ENCODE measurements at places on chromosomes 11 and 22.
A peak's percentile ranks its signal among the peaks of the same experiment; 100 is the strongest.

DNA sequence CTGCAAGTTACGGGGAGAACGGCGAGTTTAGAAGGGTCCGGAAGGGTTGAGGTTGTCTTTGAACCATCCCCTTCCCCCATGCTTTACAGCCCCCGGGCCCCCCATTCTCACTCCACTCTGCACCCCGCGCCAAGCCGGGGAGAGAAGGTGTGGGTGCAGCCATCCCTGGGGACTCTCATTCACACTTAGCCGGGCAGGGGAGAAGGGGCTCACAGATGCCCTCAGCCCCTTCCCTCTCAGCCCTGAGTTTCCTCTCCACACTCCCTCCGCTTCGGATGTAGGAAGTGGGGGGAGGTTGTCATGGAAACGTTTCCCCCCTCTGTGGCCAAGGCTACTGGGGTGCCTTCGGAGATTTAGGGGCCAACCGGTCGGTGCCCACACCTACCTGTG is 334 bp downstream of the CADM1 start:
- no peak for DNase-seq

DNA sequence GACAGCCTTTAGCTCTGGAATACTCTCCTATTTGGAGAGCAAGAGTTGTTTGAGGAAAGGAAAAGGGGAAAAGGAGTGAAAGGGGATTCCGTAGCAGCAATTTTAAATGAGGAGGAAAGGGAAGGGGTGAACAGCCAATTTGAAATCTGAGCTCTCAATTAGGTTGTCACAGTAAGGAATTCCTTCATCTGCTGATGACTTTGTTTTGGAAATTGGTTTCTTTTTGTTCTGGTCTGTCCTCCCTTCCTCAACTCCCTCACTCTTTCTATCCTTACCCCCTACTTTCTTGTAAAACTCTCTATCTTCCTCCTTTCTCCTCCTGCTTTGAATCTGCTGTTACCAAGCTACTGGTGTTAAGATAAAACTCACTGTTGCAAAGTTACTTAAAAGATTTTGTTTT is 1155.6 kb downstream of the DLG2 start:
- no peak for DNase-seq

GRCh38 chr22:21047730-21048129 is 2.0 kb downstream of the LRRC74B start:
- DNase-seq: no peak

DNA sequence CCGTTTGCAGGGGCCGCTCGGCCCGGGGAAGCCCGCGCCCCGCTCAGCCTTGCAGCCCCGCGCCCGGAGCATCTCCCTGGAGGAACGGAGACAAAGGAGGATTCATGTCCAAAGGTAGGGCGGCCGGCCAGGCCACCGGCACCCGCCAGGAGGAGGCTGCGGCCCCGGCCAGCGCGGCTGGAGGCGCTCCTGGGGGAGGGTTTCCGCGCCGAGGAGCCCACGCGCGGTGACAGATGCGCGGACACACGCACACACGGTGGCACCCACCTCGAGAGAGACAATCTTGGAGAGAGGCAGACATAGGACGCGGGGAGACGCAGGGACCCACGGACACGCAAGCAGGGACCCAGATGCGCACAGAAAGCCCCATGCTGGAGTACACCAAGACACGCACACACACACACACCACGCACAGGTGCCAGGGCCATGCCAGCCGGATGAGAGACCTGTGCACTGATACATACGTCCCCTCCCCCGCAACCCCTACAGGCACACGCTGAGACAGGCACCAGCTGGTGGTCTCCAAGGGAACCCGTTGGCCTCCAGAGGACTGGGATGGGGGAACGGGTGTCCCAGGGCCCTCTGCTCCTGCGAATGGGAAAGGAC is 7.8 kb downstream of the SEPTIN3 start:
- no peak for DNase-seq

GRCh38 chr11:67584205-67584880 is 731 bp downstream of the GSTP1 start:
- DNase-seq: peak; percentile 57

DNA sequence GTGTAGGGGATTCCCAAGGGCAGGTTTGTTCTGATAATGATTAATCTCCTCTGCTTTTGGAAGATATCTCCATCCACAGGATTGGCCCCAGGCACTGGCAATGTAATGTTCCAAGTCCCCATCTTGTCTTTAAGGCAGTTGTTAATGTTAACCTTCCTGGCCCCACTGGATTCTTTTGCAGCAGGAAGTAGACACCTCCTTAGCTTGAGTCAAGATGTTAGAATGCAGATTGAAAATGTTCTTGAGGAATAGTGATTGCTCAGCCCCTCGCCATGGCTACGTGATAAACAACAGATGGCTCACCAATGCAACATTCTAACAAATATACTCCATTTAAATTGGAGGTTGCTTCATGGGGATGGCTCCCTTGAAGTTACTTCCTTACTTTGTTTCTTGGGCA is 7.3 kb downstream of the HEPHL1 start:
- peak; percentile 40 for DNase-seq

DNA sequence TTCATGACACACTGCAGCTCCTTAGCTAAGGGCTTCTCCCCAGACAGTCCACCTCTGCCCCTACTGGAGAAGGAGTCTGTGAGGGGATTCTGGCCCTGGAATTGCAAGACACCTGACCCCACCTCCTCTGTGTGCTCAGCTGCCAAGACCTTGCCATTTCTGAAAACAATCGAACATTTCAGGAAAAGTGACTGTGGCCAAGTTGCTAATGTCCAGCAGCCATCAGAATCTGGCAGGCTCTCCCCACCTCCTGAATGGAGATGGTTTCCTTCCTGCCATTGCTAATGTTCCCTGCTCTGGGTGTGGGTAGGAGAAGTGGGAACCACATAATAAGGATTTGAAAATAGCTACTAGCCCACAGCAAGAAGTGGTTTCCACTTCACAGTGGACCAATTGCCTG is 127.2 kb upstream of the ALX4 start:
- no peak for DNase-seq

DNA sequence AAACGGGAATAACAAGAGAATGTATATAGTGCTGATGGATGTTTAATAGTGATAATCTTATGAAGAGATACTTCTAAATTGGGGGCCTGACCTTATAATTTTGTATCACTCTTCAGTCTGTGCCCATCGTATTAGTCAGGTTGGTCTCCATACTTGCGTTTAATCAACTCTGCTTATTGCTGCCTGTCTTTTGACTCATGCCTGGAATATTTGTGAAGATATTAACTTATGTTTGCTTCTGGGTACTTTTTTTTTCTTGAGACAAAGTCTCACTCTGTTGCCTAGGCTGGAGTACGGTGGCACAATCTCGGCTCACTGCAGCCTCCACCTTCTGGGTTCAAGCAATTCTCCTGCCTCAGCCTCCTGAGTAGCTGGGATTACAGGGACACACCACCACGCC is 24.0 kb downstream of the TMEM135 start:
- no peak for DNase-seq

DNA sequence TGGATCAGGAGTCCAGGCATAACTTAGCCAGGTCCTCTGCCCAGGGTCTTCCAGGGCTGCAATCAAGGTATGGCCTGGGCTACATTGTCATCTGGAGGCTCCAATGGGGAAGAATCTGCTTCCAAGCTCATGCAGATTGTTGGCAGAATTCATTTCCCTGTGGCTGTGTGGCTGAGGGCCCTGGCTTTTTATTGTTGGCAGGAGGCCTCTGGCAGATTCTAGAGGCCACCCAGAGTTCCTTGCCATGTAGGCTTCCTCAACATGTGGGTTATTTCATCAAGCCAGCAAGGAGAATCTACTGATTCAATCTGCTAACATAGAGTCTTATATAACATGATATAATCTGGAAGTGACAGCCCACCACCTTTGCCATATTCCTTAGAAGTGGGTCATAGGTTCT is 16.4 kb upstream of the EP300 start:
- DNase-seq: no peak

- DNase-seq: no peak
These were observed 21.6 kb downstream of the APOL5 start for GRCh38 chr22:35739076-35739930.

GRCh38 chr22:46653596-46653995 is 33.4 kb downstream of the GRAMD4 start:
- DNase-seq: no peak

DNA sequence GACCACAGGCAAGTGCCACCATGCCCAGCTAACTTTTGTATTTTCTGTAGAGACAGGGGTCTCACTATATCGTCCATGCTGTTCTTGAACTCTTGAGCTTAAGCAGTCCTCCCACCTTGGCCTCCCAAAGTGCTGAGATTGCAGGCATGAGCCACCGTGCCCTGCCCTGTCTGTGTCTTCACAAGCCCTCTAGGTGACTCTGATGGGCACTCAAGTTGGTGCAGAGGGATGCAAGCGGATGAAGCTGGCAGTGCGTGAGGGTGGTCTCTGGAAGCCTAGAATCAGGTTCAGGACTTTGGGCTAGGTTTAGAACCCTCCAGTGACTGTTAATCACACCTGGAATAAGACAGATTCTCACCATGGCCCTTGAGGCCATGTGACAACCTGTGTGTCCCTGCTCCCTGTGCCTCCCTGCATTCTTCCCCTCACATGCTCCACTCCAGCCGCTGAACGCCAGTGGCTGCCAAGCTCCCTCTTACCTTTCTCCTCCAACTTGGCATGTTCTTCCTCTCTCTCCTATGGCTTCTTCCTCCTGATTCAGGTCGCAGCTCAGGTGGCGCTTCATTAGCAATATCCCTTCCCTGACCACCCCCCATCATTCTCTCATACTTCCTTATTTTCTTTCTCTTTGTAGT is 242.3 kb upstream of the TBCEL start:
- no peak for DNase-seq

DNA sequence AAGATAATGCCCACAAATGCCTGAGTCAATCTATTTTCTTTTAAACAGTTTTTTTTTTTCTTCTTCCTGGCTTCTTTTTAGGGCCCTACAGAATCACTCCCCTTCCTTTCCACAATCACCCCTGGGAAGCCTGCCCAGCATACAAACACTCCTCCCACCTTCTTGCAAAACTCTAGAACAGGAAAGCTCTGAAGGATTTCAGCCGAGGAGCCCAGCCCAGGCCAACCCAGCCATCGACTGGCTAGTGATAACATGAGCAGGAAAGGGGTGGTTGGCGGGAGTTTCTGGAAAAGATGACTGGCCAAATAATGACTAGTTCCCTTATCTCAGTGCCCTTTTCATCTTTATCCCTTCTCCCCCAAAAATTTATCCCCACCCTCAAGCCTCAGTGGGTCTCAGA is 68.2 kb downstream of the USP35 start:
- peak; percentile 81 for DNase-seq

GRCh38 chr11:117392001-117392690 is 64.5 kb downstream of the CEP164 start:
- no peak for DNase-seq

DNA sequence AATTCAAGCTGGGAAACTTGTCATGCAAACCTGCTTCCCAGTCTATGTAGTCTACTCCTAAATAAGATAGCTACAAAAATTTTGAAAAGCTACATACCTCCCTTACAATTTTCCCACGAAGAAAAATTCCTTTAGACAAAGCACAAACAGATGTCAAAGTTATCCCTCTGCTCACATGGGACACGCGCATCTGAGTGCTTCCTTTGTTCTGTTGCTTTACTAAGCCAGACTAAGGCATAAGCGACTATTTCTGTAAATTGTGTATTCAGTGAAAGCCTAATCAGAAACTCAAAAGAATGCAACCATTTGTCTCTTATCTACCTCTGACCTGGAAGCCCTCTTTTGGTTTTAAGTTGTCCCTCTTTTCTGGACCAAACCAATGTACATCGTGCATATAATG is 583.7 kb upstream of the B3GAT1 start:
- no peak for DNase-seq

- peak; percentile 28 for DNase-seq
These were observed 43.2 kb upstream of the CHKA start for GRCh38 chr11:68164437-68164836.

DNA sequence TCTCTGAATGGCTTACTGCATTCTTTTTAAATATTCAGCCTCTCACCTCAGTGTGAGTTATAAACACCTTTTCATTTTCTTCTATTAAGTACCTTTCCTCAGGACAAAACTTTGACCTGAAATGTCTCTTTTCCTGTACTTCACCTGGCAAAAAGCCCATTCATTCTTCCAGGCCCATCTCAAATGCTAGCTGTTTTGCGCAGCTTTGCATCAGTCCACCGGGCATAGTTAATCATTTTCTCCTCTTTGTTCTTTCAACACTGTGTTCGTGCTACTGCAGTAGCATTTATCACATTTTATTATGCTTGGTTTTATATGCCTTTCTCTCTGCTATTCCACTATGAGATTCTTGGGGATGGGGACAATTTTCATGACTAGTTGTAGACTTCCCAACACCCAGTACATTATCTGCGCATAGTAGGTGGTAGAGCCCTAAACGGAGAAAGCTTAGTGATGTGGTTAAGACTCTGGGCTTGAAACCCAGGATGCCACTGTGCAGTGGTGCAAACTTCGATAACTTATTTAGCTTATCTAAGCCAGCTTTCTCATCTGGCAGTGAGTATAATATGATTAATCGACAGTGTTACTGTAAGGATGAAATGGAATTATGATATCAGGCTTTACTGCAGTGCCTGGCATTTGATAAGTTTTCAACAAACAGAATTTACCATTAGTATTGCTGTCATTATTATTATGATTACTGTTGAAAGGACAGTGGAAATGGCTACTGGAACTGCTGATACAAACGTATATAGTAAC is 695.7 kb downstream of the NELL1 start:
- no peak for DNase-seq

DNA sequence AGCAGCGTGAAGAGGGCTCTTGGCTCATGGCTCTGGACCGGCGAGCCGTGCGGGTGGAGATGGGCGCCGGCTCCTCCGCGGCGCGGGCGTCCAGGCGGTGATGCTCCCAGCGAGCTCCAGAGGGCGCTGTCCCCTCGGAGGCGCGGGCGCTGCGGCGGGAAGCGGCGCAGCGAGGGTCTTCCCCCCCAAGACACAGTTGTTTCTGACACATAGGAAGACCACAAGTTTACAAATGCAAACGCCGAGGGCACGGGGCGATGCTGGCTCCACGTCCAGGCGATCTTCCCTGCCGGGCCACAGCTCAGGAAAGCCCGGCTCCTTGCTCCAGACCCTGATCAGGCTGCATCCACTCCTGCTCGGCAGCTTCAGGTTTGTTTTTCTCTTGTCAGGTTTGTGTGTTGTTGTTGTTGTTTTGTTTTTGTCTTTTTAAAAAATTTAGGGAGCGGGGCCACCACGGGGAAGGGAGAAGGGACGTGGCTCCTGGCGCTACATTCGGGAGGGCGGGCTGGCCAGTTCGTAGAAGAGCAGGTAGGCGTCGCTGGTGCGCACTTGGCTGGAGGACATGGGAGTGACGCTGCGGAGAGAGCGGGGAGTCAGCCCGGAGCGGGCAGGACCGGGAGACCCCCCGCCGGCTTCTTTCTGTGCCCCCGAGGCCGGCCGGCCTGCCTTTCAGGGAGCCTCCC is 10.0 kb upstream of the MFRP start:
- DNase-seq: peak; percentile 75

Measured in fibroblast of skin of right biceps (primary cell).